Glutamatergic neuron (in vitro differentiated cells): ENCODE measurements at places on chromosomes 2 and 18. TPM values are rescaled to one million over a fixed set of nuclear protein-coding genes. Genes with fewer than 3 reads are reported as not detected.

Gene KCNG2
- total RNA-seq = 1.6 TPM

Gene SMYD1
- 0.25 TPM for total RNA-seq

DNA sequence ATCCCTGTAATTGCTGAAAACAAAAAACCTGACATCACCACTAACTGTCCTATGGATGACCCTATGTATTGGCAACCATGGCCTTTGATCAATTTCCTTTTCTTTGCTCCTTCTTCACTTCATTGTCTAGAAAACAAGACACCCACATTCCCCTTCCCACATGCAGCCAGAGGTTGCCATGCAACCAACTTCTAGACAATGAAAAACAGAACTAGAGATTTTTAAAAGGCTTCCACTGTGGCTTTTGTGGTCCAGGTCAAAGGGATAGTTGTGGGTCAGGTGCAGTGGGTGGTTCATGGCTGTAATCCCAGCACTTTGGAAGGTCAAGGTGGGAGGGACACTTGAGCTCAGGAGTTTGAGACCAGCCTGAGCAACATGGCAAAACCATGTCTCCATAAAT lies 139.3 kb upstream of the DOK6 start:
- DNase-seq = no peak
- H3K4me1 ChIP-seq = peaks cover 3% of the 10 kb centered on the region
- H3K4me3 ChIP-seq = no peak overlapping the region
- no peaks in the 10 kb centered on the region for H3K36me3 ChIP-seq

DNA sequence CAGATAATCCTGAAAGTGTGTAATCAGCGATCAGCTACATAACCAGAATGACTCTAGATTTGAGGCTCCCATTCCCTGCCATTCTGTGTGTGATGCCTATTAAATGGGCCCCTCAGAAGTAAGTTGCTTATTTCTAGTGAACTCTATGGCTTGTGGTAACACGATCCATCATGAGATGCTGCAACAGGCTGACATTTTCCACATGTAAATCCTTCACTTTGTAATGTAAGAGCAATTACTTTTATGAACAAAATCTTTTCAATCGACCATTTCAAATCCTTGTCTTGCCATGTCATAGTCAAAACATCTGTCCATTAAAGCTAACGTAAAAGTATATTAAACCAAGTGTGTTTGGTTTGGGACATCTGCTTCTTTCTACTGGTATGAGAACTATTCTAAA lies 175.9 kb upstream of the ETAA1 start:
- H3K27ac ChIP-seq = no peak overlapping the region
- no peak for DNase-seq
- no peaks in the 10 kb centered on the region for H3K27me3 ChIP-seq
- H3K4me3 ChIP-seq = no peak overlapping the region
- no peaks in the 10 kb centered on the region for H3K4me1 ChIP-seq

DNA sequence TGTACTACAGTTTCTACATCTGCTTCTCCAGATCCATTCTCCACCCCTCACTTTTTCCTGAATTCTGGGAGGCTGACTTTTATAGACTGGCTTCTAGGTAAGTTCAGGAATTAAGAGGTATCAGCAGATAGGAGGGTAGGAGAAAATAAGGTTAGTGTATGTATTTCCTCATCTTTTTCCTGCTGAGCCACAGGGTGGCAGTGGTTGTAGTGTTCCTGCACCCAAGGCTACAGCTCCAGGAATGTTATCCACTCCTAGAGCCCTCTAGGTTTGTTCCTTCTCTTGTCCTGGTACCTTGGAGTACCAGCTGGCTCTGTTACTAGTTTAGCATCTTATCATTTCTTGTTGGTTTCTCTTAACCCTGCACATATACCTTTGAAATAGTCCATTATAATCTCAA lies 40.7 kb upstream of the C2orf66 start:
- H3K36me3 ChIP-seq = no peaks in the 10 kb centered on the region
- H3K4me1 ChIP-seq = peaks cover 6% of the 10 kb centered on the region
- peaks cover 3% of the 10 kb centered on the region for H3K27me3 ChIP-seq
- H3K4me3 ChIP-seq = no peak overlapping the region
